ENCODE measurements at places on chromosomes 5 and 9. TPM values are rescaled to one million over a fixed set of nuclear protein-coding genes. Genes with fewer than 3 reads are reported as not detected.
A peak's percentile ranks its signal among the peaks of the same experiment; 100 is the strongest.

DNA sequence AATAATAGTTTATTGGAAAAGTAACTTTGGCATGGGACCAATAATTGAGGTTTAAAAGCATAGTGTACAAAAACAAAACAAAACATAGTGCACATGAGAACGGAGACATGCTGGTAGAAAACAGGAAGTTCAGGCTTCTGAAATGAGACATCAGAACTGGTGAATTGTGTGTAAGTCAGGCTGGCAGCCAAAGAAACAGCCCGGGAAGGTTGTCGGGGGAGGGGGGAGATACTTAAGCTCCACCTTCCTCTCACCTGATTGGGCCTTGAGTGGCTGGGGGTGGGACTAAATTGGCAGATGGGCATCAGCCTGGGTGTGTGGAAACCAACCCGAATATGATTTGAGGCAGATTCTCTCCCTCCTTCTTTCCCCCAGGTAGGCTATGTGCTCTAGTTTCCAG is 256.3 kb downstream of the SMARCA2 start:
- DNase-seq, result peak; percentile 33

GRCh38 chr9:90044710-90045151 is 439.9 kb downstream of the GADD45G start:
- no peak for DNase-seq

- DNase-seq, result no peak
These were observed 105.3 kb downstream of the SIL1 start for GRCh38 chr5:139092741-139093343.

GRCh38 chr9:128282500-128282899 is 6.4 kb downstream of the SWI5 start:
- no peak for DNase-seq

The F2RL1 gene
- total RNA-seq, result 1.4 TPM

- no peak for DNase-seq
These were observed 185.6 kb downstream of the C9orf50 start for GRCh38 chr9:129435291-129435690.

The ZNF879 gene
- 5.6 TPM for total RNA-seq

GRCh38 chr9:95947118-95947517 is 71.6 kb downstream of the ERCC6L2 start:
- no peak for DNase-seq

The CTSV gene
- total RNA-seq, result not detected

The MUSK gene
- total RNA-seq, result 4.7 TPM
